Activated naive CD8-positive, alpha-beta T cell treated with anti-CD3 and anti-CD28 coated beads, Interleukin-2, amount 10 ng/mL, durations not matched to agents 7 days and 5 days (primary cell): ENCODE measurements at places on chromosomes 11 and 22. TPM values are rescaled to one million over a fixed set of nuclear protein-coding genes. Genes with fewer than 3 reads are reported as not detected.

DNA sequence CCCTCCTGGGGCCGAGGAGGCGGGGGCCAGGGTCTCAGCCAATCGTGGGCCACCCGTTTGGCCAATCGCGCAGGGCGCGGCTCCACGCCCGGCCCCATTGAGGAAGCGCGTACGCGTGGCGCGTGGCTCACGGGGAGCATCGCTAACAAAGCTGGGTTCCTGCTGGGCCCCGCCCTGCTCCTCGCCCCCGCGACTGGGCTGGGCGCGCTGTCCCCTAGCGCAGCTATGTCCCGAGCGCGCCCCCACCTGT lies 614 bp upstream of the ASCL2 start:
- no peak overlapping the region for H3K27ac ChIP-seq
- H3K27me3 ChIP-seq, result peaks cover 32% of the 10 kb centered on the region
- H3K4me1 ChIP-seq, result peaks cover 12% of the 10 kb centered on the region
- H3K36me3 ChIP-seq, result no peaks in the 10 kb centered on the region
- DNase-seq, result no peak

GRCh38 chr11:86978756-86979608 lies 23.8 kb upstream of the FZD4 start:
- no peak overlapping the region for H3K27ac ChIP-seq
- H3K36me3 ChIP-seq, result no peaks in the 10 kb centered on the region
- peaks cover 2% of the 10 kb centered on the region for H3K27me3 ChIP-seq
- no peak overlapping the region for H3K4me3 ChIP-seq

- DNase-seq, result no peak
- peaks cover 47% of the 10 kb centered on the region for H3K27me3 ChIP-seq
- H3K27ac ChIP-seq, result no peak overlapping the region
- H3K4me1 ChIP-seq, result peaks cover 17% of the 10 kb centered on the region
- no peaks in the 10 kb centered on the region for H3K36me3 ChIP-seq
- no peak overlapping the region for H3K4me3 ChIP-seq
These were observed 3.3 kb upstream of the SHISA8 start for GRCh38 chr22:41917903-41918791.

DNA sequence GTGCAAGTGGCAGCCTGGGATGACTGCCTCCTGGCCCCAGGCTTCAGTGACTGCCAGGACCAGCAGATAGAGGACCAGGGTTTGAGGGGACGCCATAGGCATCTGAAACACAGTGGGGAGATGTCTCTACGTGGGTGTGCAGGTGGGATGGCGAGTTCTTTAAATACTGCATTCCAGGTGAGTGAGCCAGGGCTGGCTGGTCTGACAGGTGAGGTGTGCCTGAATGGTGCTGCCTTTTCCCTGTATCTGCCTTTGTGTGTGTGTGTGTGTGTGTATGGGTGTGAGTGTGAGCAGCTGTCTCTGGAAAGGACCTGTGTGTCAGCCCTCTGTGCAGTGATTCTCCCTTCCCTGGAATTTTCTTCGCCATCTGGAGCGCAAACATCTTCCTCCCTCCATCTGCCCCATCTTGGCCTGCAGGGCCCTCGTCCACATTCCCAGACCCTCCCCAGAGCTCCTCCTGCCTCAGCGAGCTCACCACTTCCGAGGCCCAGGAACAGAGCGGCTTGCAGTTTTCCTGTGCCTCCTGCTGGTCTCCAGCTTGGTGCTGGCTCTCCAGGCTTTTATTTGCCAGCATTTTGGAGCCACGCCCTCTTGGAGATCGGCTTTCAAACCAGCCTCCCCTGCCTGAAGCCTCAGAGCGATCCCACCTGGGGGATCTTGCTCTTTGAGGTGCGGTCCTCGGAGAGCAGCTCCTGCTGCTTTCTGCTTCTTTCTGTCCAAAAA lies at the start of gene GPHA2:
GPHA2 (minus strand) TSS at position 535 of the 723 bp plus-strand sequence; CDS start at position 102, 433 bp downstream.
- H3K36me3 ChIP-seq, result peaks cover 7% of the 10 kb centered on the region
- H3K27me3 ChIP-seq, result peaks cover 6% of the 10 kb centered on the region
- no peak within 1 kb of the TSS for H3K4me3 ChIP-seq
- no peak for DNase-seq
- peak within 1 kb of the TSS; percentile 12 for H3K27ac ChIP-seq
- no peaks in the 10 kb centered on the region for H3K4me1 ChIP-seq

The LGALS12 gene
- total RNA-seq, result not detected

The APOBEC3C gene
- 120 TPM for total RNA-seq

DNA sequence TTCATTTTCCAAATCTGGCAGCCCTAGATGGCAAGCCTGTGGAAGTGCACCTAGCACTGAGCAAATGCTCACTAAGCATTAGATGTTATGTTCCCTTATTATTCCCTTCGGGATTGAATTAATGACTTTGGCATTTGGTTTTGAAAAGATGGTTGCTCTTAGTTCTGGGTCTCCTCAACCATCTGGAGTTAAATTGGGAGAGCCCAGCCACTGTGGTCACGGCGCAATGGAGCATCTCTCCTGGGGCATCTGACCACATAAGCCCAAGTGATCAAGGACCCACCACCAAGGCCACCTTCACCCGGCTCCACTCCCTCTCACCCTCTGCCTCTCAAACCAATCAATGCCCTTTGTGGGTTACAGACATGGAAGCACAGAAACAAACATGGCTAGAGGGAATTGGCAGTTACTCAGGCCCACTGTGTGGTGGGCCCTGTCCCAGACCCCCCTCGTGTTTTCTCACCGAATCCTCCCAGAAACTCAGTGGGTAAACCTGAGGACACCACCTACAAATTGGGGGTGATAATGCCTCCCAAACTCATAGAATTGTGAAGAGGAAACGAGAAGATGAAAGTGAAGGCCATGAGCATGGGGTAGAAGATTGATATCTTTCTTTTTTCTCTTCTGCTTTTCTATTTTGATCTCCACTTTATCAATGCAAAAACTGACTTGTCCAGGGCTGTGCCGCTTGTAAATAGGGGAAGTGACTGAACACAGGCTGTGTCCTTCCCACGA lies 52.2 kb downstream of the IRAG1 start:
- no peak for DNase-seq
- H3K4me1 ChIP-seq, result no peaks in the 10 kb centered on the region
- no peak overlapping the region for H3K27ac ChIP-seq
- H3K27me3 ChIP-seq, result peaks cover 4% of the 10 kb centered on the region
- H3K4me3 ChIP-seq, result no peak overlapping the region

DNA sequence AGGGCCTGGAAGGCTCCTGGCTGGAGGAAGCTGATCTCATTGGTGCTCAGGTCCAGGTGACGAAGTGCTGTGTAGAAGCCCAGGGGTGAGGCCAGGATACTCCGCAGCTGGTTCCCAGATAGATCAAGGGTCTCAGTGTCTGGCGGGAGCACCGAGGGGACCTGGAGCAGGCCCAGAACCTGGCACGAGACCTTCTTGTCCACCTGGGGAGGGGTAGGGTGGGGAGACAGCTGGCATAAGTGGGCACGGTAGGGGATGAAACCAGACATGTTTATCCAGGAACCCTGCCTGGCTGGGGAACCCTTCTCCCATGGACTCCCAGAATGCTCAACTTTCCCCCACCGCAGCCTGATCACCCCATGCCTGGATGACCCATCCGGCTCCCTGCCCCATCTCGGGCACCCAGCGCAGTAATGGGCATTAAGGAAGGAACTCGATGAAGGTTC lies 9.2 kb downstream of the LRRC32 start:
- DNase-seq, result no peak
- H3K27me3 ChIP-seq, result peaks cover 2% of the 10 kb centered on the region
- H3K4me3 ChIP-seq, result no peak overlapping the region

DNA sequence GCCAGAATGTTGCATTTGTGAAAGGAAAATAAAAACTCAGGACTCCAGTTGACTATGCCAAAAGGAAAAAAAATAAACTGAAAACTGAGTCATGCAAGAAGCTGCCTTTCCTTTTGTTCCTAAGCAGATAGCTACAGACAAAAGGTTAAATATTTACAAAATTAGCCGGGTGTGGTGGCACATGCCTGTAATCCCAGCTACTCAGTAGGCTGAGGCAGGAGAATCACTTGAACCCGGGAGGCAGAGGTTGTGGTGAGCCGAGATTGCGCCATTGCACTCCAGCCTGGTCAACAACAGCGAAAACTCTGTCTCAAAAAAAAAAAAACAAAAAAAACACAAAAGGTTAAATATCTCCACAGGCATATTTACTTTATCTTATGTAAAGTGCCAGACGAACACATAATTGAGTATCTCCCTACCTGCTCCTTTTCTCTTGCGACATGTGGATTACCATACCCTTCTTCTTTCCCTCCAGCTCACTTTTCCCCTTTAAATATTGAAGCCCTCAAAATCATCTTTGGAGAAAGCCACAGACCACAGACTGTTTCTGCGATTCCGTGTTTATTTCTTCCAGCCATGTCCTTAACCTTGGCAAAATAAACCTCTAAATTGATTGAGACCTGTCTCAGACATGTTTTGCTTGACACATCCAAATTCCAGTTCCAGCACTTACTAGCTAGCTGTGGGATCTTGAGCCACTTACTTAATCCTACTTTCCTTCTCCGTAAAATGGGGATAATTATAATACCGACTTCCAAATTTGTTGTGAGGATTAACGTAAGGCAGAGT lies 2.3 kb upstream of the SMPD1 start:
- H3K27me3 ChIP-seq, result no peaks in the 10 kb centered on the region
- H3K4me3 ChIP-seq, result no peak overlapping the region
- no peak for DNase-seq
- H3K36me3 ChIP-seq, result peaks cover 10% of the 10 kb centered on the region

DNA sequence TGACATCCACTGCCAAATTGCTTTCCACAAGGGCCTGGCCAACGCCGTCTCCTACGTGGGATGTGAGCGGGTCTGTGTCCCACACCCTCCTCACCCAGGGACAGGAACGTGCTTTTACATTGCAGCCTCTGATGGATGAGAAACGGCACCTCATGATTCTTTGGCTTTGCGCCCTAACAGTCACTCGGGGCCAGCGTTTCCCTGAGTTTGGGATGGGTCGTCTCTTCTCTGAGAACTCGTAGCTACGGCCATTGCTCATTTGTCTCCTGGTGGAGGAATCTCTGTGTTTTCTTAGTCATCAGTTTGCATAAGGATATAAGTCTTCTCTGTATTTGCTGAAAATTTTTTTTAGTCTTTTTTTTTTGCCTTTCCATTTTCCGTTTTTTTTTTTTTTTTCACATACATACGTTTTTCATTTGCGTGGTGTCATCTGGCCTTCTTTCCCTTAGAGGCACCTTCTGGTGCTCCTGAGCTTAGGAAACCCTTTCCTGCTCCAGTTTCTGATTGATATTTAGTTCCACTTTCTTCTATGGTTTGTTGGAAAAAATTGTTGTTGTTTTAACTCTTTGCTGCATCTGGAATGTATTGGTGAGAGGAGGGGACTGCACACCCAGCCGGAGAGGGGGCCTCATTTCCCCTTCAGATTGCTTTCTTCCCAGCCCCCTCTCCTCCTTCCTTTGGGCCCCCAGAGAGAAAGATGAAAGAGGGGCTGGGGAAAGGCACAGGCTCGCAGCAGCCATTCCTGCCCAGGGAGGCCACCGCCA lies 12.0 kb downstream of the TNNT3 start:
- DNase-seq, result no peak
- H3K4me1 ChIP-seq, result peaks cover 5% of the 10 kb centered on the region
- H3K36me3 ChIP-seq, result no peaks in the 10 kb centered on the region
- H3K27me3 ChIP-seq, result peaks cover 22% of the 10 kb centered on the region
- H3K4me3 ChIP-seq, result no peak overlapping the region

DNA sequence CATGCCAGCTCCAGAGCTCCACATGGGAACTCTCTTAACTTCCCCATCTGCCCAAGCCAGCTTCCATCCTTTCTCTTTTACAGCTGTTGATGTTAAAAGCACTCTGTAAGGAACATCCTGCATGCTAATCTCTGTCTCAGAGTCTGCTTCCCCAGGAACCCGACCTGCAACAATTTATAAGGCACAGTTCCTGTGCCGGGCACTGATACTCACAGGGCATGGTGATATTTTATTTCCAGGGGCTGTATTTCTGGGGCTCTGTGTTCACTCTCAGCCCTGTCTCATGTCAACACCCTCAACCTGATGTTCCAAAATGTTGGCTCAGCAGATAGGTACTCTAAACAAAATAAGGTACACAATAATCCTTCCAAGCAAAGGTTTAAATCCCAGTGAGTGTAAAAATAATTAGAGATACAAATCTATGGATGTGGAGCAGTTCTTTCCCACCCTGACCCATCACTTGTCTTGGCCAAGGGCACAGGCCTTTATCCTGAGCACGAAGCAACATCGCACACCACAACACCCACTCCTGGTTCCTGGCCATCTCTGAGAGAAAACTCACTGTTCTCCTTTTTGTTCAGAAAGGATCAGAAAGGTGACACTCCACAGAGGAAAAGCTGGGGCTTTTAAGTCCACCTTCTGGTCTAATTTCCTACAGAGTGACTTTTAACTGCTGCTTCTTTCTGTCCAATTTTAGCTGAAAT lies 44.8 kb upstream of the C11orf87 start:
- H3K4me3 ChIP-seq, result no peak overlapping the region
- no peaks in the 10 kb centered on the region for H3K36me3 ChIP-seq
- no peak overlapping the region for H3K27ac ChIP-seq
- no peaks in the 10 kb centered on the region for H3K27me3 ChIP-seq
- no peak for DNase-seq
- no peaks in the 10 kb centered on the region for H3K4me1 ChIP-seq

- DNase-seq, result no peak
- H3K27me3 ChIP-seq, result peaks cover 11% of the 10 kb centered on the region
- no peak overlapping the region for H3K27ac ChIP-seq
- H3K4me3 ChIP-seq, result no peak overlapping the region
These were observed 62.5 kb downstream of the SLC22A12 start for GRCh38 chr11:64653388-64653973.

DNA sequence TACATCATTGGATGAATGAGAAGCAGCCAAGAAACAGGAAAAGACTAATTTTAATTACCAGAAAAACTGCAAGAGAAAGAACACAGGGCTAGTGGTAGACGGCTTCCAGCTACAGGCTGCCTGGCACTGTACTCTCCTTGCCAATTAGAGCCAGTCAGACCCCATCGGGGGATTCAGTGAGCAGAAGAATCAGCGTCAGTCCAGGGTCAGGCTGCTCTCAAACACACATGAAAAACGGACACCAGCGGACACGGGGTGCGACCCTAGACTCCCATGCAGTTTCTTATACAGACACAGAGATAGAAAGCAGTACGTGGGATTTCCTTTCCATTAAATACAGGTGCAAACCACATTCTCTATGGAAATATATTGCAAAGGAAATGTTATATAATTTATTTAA lies 1.1 kb upstream of the CNTN5 start:
- H3K4me3 ChIP-seq, result no peak overlapping the region
- no peak for DNase-seq
- H3K4me1 ChIP-seq, result peaks cover 4% of the 10 kb centered on the region
- H3K27me3 ChIP-seq, result peaks cover 23% of the 10 kb centered on the region

The MRGPRF gene
- not detected for total RNA-seq

The MS4A7 gene
- 0.99 TPM for total RNA-seq

- H3K4me3 ChIP-seq, result no peak overlapping the region
- no peaks in the 10 kb centered on the region for H3K27me3 ChIP-seq
- H3K4me1 ChIP-seq, result no peaks in the 10 kb centered on the region
- no peaks in the 10 kb centered on the region for H3K36me3 ChIP-seq
- DNase-seq, result no peak
- no peak overlapping the region for H3K27ac ChIP-seq
These were observed 9.3 kb downstream of the CELSR1 start for GRCh38 chr22:46528121-46528610.
